Mesendoderm (in vitro differentiated cells): ENCODE measurements at places on chromosomes 7 and 10.

- no peak for DNase-seq
Measured at GRCh38 chr7:6228361-6229229, 43.8 kb downstream of the CYTH3 start.

DNA sequence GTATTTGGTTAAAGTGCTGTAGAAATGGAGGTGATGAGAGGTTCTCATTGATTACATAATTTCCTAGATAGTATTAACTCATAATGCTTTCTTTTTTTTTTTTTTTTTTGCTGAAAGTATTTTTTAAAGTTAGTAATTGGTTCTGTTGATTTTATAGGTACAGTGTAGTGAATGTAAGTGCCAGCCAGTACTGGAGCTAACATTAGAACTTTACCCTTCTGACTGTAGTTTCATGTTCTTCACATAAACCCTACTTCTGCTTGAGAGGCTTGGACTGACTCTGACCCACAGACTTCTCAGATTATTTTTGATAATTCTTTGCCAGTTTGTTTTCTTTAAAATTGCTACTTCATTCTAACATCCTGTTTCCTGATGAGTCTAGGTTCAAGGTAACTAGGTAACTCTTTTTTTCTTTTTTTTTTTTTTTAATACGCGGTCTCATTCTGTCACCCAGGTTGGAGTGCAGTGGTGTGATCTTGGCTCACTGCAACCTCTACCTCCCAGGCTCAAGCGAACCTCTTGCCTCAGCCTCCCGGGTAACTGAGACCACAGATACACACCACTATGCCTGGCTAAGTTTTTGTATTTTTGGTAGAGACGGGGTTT lies 92.2 kb upstream of the OIT3 start:
- DNase-seq: no peak

GRCh38 chr7:117582219-117582704 lies 102.4 kb downstream of the CFTR start:
- peak; percentile 87 for DNase-seq

DNA sequence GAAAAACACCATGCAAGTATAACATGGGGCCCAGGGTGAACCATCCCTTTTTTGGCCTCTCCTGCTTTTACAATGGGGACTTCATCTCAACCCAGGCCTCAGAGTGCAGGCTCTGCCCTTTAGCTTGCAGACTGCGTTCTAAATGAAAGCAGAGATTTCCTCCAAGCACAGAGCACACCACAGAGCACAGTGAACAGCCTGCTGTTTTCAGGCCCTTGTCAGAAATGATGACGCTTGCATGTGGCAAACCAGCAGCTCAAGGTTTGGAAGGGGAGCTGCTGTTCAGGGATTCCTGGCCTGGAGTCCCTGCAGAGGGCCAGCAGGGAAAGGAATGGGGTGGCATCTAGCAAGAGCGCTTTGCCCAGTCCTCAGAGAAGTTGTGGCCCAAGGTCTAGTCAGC lies 167.3 kb upstream of the CDCA7L start:
- no peak for DNase-seq

GRCh38 chr7:151637781-151638261 lies 118.1 kb upstream of the RHEB start:
- DNase-seq: no peak

GRCh38 chr7:98727146-98727709 lies 110.1 kb downstream of the NPTX2 start:
- peak; percentile 47 for DNase-seq

DNA sequence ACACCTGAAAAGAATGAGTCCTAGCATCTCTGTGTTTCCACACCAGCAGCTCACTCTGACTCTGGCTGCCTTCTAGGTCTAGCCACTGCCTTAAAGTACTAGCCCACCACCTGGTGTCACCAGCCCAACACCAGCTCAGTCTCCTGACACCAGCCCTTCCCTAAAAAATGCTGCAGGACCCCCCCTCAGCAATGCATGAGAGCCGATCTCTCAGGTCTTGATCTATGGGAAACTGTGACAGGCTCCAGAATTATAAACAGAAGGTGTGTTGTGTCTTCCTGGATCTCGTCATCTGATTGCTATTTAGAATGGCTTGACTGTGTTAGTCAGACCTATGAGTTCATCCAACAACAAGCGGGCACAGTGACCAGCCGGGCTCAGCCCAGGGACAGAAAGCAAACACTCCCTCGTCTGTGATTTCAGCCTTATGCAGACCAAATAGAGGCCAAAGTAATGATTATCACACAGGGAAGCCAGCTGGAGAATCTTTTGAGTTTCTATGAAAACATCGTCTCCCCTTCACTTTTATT lies 66.6 kb downstream of the CUBN start:
- peak; percentile 81 for DNase-seq

GRCh38 chr7:135827391-135827790 lies 78.8 kb upstream of the FAM180A start:
- no peak for DNase-seq

DNA sequence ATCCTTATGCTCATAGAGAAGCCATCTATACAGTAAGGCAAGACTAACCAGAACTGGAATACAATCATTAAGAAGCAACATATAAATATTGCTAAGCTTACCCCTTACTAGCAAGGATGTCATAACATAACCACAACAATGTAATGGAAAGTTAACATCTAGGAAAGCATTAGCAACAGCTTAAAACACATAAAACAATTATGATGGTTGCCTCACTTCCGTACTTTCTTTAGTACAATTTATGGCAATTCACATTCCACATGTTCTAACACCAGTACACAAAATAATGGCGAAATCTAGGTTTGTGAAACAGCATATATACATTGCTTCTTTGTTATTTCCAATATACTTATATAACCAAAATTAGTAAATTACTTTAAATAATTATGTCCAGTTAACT lies 195.0 kb downstream of the AHR start:
- no peak for DNase-seq

DNA sequence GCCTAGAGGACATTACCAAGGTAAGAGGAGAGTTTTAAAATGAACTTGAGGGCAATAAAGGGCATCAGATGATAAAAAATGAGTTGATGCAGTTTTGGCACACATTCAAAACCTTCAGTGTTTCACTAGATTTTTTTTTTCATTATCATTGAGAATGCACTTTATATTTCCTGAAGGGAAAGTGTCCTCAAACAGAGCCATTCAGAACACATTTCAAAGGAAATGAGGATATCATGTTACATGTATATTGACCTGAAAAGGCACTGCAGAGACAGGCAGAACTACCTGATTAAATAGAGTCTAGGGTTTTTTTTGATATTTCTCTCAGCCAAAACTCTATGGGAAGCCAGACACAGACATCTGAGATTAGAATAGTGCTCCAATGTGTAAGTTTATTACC lies 454.0 kb downstream of the NEBL start:
- DNase-seq: no peak
